ENCODE measurements at places on chromosomes 5 and 9. TPM values are rescaled to one million over a fixed set of nuclear protein-coding genes. Genes with fewer than 3 reads are reported as not detected.
A peak's percentile ranks its signal among the peaks of the same experiment; 100 is the strongest.

SGCD gene
- total RNA-seq: 75.8 TPM

GGTA1 gene
- 12.3 TPM for total RNA-seq

PARP8 gene
- total RNA-seq: 10.9 TPM

MUSK gene
- total RNA-seq: 4.4 TPM

- DNase-seq: no peak
These were observed 563.9 kb downstream of the RAB3C start for GRCh38 chr5:59146729-59147128.

DNA sequence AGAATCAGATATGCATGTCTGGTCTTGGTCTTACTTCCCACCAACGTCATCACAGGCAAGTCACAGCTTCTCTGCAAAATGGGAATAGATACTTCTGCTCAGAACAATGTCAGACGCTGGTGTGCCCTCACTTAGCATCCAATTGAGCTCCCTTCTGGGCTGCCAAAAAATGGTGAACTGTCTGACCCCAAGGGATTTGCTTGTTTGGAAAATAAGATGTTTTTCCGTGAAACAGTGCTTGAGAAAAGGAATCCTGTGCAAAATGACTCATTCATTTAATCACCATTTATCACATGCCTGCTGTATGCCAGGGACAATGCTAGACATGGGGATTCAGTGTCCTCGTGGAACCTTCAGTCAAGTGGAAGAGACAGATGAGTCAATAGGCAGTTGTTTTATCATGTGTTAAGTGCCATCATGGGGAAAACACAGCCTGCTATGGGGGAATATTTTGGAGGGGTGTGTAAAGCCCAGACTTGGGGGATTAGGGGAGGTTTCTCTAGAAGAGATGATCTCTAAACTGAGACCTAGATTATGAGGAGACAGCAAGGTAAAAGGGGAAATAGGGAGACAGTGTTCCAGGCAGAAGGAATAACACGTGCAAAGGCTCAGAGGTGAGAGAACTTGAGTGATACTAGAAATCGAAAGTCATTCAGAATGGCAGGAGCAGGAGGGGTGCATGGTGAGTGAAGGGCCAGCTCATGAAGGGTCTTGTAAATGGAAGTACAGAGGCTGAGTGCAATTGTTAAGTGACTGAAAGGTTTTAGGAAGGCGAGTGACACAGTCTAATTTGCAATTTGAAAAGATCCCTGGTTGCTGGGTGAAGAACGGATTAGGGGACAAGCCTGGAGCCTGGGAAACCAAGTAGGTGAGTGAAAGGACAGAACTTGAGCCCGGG lies 3.9 kb downstream of the NIPAL4 start:
- no peak for DNase-seq

DNA sequence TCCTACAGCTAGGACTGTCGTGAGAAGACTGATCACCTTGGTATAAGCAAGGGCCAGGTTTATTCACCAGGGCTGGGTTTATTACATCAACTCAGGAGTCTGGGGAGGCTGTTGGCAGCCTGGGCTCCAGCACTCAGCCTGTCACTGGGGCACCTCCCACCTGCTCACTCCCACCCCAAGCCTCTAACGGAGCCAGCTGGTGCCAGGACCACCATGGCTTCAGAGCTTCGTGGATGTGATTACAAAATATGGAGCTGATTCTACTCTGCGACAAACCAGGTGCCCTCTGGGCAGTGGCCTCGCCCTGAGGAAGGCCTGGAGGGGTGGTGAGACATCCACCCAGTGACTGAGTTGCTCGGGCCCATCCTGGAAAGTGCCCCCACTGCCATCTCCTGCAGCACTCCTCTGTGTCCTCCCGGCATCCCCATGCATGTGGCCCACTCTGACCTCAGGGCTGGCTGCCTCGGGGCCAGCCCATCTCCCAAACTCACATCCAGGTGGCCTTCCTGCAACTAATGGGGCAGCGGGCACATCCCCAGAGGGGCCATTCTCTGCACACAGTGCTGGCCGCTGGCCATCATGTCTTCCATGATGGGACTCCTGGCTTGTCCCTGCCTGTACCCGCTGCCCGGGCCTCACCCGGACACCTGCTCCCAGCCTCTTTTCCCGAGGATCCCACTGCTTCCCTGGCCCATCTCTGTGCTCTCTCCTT lies 49.6 kb downstream of the SECISBP2 start:
- DNase-seq: peak; percentile 48

DNA sequence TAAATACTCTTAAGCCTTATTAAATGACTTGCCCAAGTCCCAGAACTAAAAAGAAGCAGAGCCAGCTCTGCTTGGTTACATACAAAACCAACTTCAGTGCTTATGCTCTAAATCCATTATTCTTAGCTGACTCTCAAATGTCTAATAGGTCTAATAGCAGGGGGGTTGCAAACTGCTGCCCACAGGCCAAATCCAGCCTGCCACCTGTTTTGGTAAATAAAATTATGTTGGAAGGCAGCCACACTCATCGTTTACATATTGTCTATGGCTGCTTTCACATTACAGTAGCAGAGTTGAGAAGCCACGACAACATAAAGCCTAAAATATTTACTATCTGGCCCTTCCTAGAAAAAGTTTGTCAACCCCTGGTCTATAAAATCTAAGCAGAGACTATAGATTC lies 69.0 kb downstream of the KLHL3 start:
- DNase-seq: no peak

- no peak for DNase-seq
These were observed 11.1 kb upstream of the NADK2 start for GRCh38 chr5:36252722-36253365.

- DNase-seq: no peak
These were observed 18.6 kb upstream of the SPATA31D1 start for GRCh38 chr9:81969971-81970370.

DNA sequence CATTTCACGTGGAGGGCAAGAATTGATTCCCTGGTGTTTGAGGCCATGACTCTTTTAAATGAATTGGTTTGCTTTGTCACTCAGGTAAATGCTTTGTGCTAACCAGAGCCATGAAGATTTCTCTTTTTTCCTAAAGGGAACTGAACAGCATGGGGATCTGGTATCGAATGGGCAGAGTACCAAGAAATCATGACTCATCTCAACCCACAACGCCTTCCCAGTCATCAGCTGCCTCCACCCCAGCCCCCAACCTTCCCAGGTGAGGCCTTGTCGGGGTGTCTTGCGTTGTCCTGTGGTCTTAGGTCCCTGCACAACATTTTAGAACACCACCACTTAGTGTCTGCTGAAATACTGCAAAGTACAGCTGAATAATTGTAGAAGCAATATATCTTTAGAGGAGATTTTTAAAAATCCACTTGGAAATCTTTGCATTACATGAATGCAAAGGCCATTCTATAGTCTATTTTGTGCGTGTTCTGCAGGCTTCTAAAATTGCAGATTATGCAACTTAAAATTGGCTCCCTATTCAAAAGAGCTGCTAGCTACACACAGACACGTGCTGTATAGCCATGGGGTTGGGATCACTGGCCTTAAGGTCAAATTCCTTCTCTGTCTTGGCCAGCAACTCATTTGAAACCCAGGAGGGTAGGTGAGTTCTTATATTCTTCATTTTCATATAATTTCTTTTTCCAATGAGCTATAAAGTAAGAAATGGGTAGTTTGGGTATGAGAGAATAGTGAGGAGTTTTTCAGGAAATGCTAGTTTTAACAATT lies 69.0 kb downstream of the MVB12B start:
- no peak for DNase-seq
